ENCODE measurements at places on chromosomes 12 and 14. TPM values are rescaled to one million over a fixed set of nuclear protein-coding genes. Genes with fewer than 3 reads are reported as not detected.

OASL gene
- 0.51 TPM for total RNA-seq

LRTM2 gene
- total RNA-seq, result not detected

GALNT8 gene
- total RNA-seq, result not detected

ASB2 gene
- total RNA-seq, result 0.65 TPM

RAD9B gene
- 0.49 TPM for total RNA-seq

BMP4 gene
- 1.3 TPM for total RNA-seq

HOXC13 gene
- not detected for total RNA-seq

ANAPC5 gene
- total RNA-seq, result 106 TPM

EIF2S3B gene
- total RNA-seq, result 0.42 TPM

TM9SF1 gene
- 51.1 TPM for total RNA-seq

MARK3 gene
- total RNA-seq, result 62.8 TPM

ADAM21 gene
- total RNA-seq, result 1.2 TPM

ERC1 gene
- total RNA-seq, result 16.5 TPM

GIT2 gene
- 15.6 TPM for total RNA-seq

BATF gene
- 2.1 TPM for total RNA-seq

IFNG-AS1 gene
- not detected for total RNA-seq

SLC5A8 gene
- not detected for total RNA-seq

ANO6 gene
- total RNA-seq, result 26.4 TPM

TRPV4 gene
- total RNA-seq, result 5.1 TPM

HCAR1 gene
- 0.21 TPM for total RNA-seq

OTX2 gene
- not detected for total RNA-seq

TMEM30B gene
- total RNA-seq, result 24.6 TPM

LALBA gene
- not detected for total RNA-seq

SYCP3 gene
- not detected for total RNA-seq
